Fibroblast of skin of scalp (primary cell): ENCODE measurements at places on chromosomes 2 and 18.

- DNase-seq: no peak
These were observed 14.5 kb upstream of the SEH1L start for GRCh38 chr18:12933327-12933726.

- DNase-seq: no peak
These were observed 111.8 kb downstream of the B3GNT2 start for GRCh38 chr2:62307469-62308389.

DNA sequence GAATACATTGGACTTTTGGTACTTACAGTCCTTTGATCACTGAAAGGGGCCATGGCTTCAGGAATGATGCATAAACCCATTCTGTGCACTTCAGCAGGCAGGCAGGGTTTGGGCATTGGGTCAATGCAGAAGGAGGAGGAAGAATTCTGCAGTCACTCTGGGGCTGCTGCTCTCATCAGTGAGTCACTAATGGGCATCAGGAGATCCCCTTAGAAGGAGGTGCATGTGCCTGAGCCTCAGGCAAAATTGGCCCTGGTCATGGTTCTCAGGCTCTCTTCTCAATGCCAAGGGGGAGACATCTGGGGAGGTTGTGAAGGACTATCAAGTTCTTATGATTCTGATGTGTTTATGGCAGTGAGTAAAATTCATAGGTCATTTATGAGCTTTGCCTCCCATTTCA is 52.0 kb upstream of the TNP1 start:
- DNase-seq: no peak

GRCh38 chr2:170467568-170468422 is 247.3 kb upstream of the SP5 start:
- DNase-seq: peak; percentile 56

GRCh38 chr2:26913606-26913998 is 56.8 kb upstream of the MAPRE3 start:
- DNase-seq: peak; percentile 59

DNA sequence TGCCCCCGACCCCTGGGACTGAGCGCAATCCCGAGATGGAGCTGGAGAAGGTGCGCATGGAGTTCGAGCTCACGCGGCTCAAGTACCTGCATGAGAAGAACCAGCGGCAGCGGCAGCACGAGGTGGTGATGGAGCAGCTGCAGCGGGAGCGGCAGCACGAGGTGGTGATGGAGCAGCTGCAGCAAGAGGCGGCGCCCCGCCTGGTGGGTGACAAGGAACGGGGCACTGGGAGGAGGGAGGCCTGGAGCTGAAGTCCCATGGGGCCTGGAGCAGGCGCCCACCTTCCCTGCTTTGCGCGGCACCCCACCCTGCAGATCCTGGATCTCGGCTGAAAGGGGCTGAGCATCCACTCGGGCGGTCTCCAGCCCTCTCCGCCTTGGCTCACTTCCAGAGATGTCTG is 1.2 kb downstream of the TMEM247 start:
- no peak for DNase-seq

- DNase-seq: no peak
These were observed 44.7 kb downstream of the ANKRD44 start for GRCh38 chr2:197265924-197266323.

DNA sequence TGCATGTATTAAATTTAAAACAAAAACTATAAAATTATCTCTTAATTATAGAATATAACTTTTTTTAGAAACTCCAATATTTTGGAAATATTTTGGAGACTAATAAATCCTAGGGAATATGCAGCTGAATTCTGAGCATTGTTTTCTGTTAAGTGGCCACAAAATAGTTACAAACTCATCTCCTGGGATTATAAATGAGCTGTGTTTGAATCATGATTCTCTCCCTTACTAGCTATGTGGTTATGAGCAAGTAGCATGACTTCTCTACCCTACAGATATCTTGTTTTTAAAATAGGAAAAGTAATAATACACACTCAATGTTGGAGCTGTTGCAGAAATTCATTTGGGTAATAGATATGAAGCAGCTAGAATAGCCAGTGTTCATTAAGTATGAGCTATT is 137.9 kb upstream of the ITGA4 start:
- peak; percentile 12 for DNase-seq

DNA sequence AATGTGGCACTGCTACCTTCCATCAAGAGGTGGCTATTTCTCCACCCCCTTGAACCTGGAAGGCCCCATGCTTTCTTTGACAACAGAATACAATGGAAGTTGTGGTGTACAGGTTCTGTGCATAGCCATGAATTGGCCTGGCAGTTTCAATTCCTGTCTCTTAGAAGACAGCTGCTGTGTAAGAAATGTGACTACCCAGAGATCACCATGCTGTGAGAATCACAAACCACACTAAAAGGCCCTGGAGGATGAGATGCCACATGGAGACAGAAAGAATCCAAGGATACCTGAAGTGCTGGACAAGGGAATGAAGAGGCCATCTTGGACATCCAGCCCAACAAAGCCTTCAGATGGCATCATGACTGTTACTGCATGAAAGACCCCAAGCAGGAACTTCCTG is 47.7 kb upstream of the EHBP1 start:
- no peak for DNase-seq

- peak; percentile 47 for DNase-seq
These were observed 263.6 kb downstream of the RNF144A start for GRCh38 chr2:7180638-7181370.

- no peak for DNase-seq
These were observed 29.0 kb downstream of the PIGN start for GRCh38 chr18:62157843-62158242.

DNA sequence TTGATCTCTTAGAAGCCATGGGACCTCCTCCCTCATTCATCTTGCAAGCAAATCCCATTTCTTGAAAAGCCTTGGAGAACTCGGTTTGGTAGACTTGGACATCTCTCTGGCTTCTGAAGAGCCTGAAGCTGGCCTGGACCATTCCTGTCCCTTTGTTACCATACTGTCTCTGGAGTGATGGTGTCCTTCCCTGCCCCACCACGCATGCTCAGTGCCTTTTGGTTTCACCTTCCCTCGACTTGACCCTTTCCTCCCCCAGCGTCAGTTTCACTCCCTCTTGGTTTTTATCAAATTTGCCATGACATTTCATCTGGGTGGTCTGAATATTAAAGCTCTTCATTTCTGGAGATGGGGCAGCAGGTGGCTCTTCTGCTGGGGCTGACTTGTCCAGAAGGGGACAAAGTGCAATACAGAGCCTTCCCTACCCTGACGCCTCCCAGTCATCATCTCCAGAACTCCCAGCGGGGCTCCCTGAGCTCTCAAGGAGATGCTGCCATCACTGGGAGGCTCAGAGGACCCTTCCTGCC is 20.0 kb downstream of the FOSL2 start:
- DNase-seq: no peak

DNA sequence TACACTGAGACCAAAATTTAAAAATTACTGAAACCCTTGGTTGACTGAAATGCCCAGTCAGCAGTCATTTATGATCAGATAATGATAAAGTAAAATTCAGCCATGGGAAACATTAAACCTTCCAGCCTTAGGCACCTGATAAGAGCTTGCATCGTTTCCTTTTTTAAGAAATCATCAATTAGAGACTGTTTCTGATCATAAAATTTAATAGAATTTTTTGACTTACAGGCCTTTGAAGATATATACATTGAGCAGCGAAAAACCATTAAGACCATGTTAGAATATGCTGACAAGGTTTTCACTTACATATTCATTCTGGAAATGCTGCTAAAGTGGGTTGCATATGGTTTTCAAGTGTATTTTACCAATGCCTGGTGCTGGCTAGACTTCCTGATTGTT is 99.6 kb upstream of the CSRNP3 start:
- no peak for DNase-seq

DNA sequence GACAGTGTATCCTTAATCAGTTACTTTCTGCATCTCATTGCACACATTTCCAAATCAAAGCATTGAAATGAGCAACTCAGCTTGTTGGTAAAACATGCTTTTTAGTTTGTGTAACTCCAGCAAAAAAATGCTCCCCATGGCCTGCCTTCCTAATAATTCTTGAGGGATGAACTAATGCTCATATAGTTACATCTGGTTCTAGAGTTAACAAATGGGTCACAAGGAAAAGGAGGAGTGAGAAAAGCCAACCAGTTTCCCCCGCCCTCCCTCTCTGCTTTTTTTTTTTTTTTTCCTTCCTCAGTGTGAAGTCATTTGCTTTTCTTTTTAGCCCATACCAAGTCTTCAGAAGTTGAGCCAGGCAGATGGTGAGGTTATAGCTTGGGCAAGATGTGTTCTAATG is 231.7 kb downstream of the MTX2 start:
- peak; percentile 90 for DNase-seq

GRCh38 chr2:114061566-114062098 is 171.7 kb downstream of the ACTR3 start:
- no peak for DNase-seq

GRCh38 chr2:204948024-204948763 is 402.9 kb downstream of the PARD3B start:
- DNase-seq: no peak

DNA sequence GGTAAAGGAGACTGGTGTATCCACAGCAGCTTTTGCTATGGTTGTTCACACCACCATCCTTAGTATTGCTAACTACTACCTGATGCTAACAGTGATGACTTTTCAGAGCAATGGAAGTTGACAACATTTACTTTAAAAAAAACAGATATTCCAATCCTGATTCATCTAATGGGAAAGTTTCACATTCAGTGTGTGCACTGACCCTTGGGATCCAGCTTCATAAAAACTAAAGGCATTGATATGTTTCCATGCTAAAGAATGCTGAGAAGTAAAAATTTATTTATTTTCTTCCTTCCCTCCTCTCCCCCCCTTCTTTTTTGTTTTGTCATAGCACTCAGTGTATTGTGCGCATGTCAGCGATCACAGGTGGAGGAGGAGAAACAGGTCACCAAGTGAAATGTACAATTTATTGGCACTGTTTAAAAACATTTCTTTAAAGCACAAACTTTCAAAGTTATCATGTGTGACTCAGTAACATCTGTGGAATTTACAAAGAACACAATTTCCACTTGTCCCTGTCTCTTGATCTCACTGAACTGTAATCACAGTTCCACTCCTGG is 229.9 kb downstream of the ALK start:
- DNase-seq: no peak

DNA sequence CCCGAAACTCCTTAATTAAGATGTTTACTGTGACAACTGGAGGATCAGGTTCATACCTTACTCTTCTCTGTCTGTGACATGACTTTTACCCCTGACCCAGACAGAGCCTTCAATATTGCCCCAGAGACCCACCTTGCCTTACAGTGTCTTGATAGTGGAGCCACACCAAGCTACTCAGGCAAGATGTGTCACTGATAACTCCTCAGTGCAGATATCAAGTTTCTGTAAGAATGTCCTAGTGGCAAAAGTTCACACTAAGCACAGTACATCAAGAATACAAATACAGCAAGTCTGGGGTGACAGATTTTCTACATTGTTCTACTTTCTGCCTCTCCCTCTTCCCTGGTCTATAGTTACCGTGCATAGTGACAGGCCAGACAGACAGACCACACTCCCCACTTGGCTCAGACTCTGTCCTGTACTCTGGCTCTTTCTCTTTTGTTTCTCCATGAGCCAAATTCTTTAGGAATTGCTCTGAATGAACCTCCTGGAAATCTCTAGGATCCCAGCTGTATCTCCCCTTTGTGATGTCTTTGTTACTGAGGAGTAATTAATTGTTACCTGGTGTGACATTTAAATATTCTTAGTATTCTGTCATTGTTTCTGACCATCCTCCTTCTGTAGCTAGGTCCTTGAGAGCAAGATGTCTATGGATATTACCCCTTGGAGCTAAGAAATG is 24.1 kb upstream of the APOB start:
- no peak for DNase-seq

GRCh38 chr2:73925033-73925704 is 1.5 kb upstream of the DGUOK start:
- no peak for DNase-seq

GRCh38 chr2:153917570-153917969 is 45.8 kb downstream of the GALNT13 start:
- DNase-seq: no peak

GRCh38 chr2:241069821-241070281 is 32.2 kb downstream of the MTERF4 start:
- no peak for DNase-seq

- DNase-seq: no peak
These were observed 336.4 kb upstream of the CDH20 start for GRCh38 chr18:60996822-60997221.

DNA sequence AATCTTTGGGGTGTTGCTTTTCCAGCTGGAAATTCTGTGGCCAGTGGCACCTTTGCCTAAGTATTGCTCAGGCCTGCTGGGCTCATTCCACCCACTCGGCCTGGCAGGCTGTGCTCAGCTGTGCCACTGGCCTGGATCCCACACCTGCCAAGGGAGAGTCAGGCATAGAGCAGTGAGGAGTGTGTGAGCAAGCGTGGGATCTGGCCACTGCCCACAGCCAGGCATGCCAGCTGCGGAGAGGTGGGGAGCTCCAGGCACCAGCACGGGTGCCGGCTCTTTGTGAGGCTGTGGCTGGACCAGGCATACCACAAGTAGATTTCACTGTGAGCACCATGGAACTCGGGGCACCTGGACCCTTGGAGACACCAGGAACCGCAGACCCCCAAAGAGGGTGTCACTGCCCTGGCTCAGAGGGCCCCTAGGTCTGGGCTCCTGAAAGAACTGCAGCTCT is 118.1 kb upstream of the MAP2 start:
- no peak for DNase-seq

DNA sequence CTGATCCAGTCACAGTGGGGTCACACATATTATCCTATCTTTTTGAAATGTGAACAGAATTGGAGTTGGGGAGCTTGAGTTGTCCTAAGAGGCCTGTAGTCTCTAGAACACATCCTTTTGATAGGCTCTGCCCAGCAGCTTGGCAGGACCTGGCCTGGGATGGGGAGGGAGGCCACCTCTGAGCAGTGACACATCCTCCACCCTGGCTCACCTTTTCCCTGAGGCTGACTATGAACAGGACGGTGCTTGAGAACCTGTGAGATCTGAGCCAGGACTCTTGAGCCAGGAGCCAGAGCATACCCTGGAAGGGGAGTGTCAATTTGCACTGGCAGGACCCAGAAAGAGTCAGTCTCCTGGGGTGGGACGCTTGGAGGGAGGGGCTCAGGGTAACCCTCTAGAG is 17.7 kb upstream of the ATP6V1B1 start:
- no peak for DNase-seq

- no peak for DNase-seq
These were observed 53.3 kb upstream of the NFU1 start for GRCh38 chr2:69490486-69490885.

DNA sequence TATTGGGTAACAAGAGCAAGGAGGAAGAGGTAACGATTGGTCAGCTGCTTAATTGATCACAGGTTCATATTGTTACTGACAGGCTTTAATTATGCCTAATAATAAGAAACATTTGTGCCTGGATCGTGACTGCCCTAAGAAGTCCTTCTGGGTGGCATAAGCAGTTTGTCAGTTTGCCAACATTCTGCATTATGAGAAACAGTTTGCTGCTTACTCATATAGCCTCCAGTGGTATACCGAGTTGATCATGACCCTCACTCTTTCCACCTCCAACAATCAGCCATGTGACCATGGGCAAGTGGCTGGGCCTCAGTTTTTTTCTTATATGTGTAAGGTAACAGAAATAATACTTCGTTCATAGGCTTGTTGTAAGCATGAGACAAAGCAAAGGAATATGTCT is 96.6 kb upstream of the CABLES1 start:
- peak; percentile 93 for DNase-seq
